ENCODE measurements at places on chromosomes 4 and X.

DNA sequence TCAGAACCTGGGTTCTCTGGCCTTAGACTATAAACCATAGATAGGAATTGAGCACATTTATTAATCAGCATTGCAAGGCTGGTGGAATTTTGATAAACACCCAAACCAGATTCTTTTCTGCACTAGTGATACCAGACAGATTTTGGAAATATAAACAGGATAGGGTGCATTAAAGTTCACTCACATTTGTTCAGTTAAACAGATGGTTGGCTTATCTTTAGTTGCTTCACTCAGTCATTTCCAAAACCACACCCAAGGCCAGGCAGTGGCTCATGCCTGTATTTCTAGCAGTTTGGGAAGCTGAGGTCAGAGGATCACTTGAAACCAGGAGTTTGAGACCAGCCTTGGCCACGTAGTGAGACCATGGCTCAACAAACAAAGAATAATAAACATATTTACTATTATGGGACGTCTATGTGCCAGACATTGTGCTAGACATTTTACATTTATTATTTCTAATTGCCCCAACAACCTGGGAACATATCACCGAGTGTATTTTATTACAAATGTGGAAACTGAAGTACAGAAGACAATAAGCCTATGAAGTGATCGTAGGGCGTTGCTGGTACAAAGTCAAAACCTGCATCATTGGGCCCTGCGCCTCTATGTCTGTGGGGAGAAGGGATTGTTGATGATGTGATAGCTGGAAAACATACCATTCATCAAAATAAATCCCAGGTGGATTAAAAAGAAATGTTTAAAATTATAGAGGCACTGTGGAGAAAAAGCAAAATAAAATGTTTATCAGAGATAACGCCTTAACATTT lies 15.0 kb downstream of the ADD1 start:
- no peak for DNase-seq

GRCh38 chrX:120825146-120825545 lies 50.5 kb downstream of the CT47B1 start:
- DNase-seq, result no peak

- no peak for DNase-seq
Measured at GRCh38 chr4:153099391-153100140, 104.7 kb upstream of the TRIM2 start.

GRCh38 chr4:102918859-102919258 lies 50.1 kb downstream of the CISD2 start:
- no peak for DNase-seq

- DNase-seq, result no peak
Measured at GRCh38 chr4:186445040-186445439, 110.3 kb downstream of the MTNR1A start.

DNA sequence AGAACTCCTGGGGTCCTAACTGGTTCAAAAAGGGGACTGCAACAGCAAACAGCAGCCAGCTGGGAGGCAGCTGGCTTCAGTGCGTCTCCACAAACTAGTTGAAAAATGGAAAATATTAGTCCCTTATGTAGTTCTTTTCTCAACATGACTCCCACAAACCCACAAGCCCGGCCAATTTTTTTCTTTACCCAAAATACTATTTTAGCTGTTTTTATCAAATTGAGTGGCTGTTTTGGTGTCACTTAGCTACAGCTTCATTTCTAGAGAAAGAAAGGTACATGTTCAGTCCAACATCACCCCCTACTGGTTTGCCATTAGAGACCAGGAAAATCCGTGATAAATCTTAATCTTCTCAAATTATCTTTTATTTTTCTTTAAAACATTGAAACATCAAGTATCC lies 97.2 kb downstream of the GUCY2F start:
- no peak for DNase-seq

- DNase-seq, result no peak
Measured at GRCh38 chr4:174170091-174170490, 113.4 kb downstream of the FBXO8 start.

GRCh38 chr4:101291198-101291597 lies 56.1 kb downstream of the PPP3CA start:
- DNase-seq, result no peak

DNA sequence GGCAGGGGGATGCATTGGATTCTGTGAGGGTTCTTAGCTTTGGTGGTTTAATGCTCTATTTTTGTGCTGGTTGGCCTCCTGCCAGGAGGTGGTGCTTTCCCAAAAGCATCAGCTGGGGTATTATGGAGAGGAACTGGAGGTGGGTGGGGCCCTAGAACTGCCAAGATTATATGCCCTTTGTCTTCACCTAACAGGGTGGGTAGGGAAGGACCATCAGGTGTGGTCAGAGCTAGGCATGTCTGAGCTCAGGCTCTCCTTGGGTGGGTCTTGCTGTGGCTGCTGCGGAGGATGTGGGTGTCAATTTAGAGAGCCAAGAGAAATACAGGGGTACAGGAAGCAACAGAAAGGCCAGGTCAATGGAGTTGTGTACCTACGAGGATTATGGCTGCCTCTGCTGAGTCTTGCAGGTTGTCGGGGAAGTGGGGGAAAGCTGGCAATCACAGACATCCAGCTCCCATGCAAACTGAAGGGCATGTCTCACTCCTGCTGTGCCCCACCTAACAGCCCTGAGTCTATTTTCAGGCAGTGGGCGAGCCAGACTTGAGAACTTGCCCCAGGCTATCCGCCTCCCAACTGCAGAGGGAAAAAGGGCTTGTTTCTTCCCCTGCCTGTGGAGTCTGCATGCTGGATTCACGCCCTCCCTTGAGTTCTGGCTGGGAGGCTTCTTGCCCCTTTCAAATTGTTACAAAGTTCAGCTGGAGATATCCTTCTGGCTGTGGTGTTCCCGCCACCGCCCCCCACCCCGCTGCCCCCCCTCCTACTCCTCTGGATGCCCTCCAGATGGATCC lies 212.0 kb downstream of the COMMD8 start:
- DNase-seq, result no peak

DNA sequence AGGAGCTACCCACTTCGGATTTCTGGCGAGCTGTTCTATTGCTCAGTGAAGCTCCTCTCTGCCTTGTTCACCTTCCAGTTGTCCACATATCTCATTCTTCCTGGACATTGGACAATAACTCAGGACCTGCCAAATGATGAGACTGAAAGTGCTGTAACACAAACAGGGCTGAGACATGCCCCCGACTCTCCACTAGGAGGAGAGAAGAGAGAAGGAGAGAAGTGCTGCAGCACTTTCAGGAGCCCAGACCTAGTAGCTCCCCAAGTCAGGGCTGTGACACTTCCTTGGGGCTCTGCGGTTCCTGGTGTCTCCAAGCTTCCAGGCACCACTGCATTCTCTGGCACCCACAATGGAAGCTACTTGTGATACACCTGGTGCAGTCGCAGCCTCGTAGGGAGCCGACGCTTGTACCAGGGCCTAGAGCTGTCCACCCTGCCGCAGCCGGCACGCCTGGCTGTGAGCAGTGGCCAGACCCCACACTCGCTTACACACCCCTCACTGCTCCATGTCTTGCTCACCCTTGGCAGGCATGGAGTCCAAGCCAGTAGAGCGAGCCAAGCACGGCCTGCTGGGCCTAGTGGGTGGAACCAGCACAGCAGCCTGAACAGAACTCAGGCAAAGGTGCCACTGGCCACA lies 234.9 kb downstream of the TECRL start:
- no peak for DNase-seq

- DNase-seq, result no peak
Measured at GRCh38 chr4:90996813-90997212, 869.6 kb downstream of the CCSER1 start.

DNA sequence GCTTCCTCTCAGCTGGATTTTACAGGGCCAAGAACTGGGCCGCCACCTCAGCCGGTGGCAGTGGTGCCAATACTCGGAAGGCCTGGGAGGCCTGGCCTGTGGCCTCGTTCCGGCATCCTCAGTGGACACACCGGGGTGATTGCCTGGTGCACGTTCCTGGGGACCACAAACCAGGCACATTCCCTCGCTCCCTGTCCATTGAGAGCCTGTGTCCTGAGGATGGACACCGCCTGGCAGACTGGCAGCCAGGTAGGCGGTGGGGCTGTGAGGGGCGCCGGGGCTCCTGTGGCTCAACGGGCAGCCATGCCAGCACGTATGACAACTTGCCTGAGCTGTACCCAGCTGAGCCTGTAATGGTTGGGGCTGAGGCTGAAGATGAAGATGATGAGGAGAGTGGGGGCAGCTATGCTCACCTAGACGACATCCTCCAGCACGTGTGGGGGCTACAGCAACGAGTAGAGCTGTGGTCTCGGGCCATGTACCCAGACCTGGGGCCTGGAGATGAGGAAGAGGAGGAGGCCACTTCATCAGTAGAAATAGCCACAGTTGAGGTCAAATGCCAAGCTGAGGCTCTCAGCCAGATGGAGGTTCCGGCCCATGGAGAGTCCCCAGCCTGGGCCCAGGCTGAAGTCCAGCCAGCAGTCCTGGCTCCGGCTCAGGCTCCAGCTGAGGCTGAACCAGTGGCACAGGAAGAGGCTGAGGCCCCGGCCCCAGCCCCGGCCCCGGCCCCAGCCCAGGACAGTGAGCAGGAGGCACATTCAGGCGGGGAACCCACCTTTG lies 70.4 kb downstream of the STARD8 start:
- DNase-seq, result no peak

GRCh38 chr4:112954286-112954685 lies 95.2 kb upstream of the ANK2 start:
- DNase-seq, result no peak

GRCh38 chrX:139560221-139560620 lies 29.7 kb downstream of the F9 start:
- no peak for DNase-seq

DNA sequence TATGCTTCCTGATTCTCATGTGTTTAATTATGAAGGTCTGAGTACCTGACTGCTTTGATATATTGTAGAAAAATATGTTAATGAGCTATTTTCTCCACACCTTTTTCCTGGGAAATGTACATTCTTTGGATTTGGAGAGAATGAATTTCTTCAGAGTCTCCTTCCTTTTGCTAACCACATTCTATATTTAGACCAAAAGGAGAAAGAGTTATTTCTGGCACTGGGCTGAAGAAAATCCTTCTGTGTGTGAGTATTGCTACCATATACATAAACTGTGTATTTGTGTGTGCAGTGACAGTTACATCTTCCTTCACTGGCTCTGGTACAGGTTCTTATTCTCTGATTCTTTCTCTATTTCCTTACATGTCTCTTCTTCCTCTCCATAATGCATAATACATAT lies 44.5 kb upstream of the PGRMC2 start:
- no peak for DNase-seq

DNA sequence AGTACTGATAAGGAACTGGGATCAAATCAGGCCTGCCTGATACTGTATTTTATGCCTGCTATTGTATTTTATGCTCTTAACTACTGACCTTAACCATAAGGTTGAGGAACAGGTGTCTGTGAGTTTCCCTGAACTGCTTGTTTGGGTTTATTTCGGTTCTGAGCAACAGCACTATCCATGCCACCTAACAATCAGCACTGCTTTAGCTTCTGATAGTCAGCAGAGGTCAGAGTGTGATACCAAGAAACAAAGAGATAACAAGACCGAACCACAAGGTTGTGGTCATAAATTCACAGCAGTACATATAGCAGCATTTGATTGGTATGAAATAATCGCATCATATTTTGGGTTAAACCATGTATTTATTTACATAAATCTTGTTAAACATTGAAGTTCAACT lies 362.2 kb downstream of the FGF13 start:
- no peak for DNase-seq

GRCh38 chr4:147093206-147093605 lies 147.5 kb upstream of the TTC29 start:
- no peak for DNase-seq

- DNase-seq, result no peak
Measured at GRCh38 chr4:103026868-103027267, 7.4 kb upstream of the SLC9B1 start.

DNA sequence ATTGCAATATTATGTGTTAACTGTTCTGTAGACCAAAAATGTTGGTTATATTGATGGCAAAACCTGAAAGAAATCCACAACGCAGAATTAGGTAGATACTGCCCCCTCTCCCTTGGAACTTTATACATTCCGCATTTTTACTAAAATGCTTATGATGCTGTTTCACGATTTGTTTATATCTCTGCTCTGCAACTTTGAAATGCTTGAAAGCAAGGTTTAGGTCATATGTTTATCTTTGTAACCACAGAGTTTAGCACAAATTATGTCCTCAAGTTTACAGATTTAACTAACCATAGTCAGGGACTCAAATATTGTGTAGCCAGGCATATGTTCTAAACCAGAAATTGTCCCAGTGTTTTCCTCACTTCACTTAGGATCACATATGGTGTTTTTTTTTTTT lies 66.1 kb upstream of the H2AZ1 start:
- no peak for DNase-seq

- DNase-seq, result no peak
Measured at GRCh38 chrX:129652565-129653169, 2.1 kb downstream of the APLN start.

DNA sequence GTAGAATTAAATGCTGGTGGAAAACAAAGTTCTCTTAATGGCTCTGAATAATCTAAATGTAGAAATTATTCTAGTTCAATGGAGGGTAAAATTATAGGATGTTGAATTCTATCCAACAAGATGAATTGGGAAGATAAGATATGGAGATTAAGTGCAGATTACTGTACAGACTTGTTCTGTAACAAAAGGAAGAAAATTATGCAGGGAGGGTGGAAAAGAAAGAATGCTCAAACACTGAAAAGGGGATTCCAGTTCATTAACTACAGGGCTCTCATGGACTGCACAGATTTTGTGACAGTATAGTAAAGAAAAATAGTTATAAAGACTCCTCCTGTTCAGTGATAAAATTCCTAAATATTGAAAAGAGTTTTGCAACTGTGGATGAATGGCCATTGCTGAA lies 1794.0 kb upstream of the PCDH7 start:
- no peak for DNase-seq

- DNase-seq, result no peak
Measured at GRCh38 chr4:128388352-128388630, 100.7 kb upstream of the PGRMC2 start.

DNA sequence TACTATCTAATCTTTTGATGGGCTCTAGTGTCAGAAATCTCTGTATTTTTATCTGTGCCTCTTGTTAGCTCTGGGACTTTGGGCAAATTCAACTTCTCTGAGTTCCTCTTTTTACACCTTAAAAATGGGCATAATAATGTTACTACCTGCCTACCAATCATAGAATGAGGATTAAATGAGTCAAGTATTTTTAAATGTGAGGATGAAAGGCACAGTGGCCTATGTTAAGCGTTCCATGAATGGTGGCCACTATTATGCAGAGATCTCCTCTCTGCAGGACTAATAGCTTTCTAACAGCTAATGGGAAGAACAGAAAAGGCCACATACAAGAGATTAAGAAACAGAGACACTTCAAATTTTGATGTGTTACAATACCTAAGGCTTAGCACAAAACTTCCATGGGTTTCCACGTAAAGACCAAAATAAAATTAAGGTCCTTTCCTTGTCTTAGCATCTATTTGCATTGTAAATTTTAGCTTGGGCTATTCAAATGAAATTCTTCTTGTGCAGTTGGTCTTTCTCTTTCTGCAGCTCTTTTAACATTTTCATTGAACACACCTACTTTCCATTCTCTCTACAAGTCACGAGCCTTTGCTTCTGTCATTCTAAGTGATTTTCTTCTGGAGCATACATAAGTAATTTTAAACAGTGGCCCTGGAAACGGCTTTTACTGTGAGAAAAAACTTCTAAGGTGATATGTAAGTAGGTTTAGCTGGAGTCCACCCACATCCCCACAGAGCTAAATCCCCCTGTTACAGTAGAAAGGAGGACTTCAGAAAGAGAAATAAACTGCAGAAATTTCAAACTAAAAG lies 117.9 kb upstream of the MED14 start:
- DNase-seq, result no peak

GRCh38 chrX:6983207-6983955 lies 164.1 kb upstream of the STS start:
- DNase-seq, result no peak

GRCh38 chr4:186943411-186943810 lies 219.8 kb upstream of the FAT1 start:
- DNase-seq, result no peak

- DNase-seq, result no peak
Measured at GRCh38 chr4:161133586-161134276, 1030.1 kb downstream of the FSTL5 start.
